ENCODE measurements at places on chromosomes 11 and 22.

DNA sequence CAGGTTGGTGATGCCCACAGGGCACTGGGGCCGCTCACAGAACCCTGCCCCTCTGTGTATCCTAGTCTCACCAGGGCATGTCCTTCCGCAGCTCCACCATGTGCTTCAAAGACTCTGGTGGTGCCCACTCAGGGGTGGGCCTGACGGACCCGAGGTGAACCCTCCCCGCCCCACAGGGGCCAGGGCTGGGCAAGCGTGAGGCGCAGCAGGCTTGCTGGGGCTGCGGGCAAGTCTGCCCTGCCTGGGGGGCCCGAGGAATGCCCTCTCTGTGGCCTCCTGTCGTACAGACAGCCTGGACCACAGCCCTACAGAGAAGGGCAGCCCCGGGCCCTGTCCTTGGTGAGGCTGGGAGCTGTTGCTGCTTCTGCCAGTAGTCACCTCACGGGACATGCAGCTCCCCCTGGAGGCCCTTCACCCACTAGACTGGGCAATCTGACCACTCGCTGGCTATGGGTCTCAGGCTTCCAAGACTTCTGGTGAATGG lies 40.2 kb downstream of the TBX1 start:
- no peak for DNase-seq

- no peak for DNase-seq
Measured at GRCh38 chr22:29987137-29987536, 93.1 kb upstream of the HORMAD2 start.

DNA sequence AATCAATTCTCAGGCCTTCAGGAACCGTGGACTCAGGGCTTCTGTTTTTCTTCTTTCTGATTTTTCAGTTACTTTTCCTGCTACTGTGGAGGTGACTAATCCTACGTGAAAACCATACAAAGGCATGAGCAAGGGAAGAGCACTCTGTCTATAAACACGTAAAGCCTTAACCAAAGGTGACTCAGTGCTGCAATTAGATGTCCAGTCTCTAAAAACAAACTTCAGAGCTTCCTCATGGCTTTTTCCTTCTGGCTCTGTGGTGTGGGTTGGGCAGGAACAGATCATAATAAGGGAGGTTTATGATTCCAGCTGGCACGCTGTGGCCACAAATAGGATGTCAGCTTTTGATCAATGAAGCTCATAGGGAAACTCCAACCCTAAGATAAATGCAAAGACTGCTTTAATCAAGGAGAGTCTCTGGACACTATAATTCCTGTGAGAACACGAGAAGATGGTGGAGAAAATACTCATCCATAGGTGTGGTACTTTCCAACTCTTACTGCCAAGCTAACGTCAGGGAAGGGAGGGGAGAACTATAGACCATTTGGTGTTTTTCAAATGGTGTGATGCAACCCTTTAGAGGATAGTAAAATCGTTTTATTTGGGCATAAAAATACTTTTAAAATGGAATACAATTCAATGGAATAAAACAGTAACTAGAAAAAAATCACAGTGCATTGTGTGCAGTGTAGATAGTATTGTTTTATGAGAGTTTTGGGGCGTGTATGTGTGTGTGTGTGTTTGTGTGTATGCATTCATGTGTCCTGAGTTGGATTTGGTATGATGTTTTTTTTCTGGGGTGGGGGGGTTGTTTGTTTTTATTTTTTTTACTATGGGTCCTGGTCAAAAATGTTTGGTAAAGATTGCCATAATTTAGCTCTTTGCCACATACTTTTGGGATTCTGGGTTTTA lies at the start of gene NXPE2:
TSS of gene NXPE2 (plus strand) at position 403 of the 912 bp plus-strand sequence. CDS start at position 452, 49 bp downstream.
- no peak for DNase-seq

- DNase-seq, result peak; percentile 38
Measured at GRCh38 chr22:22422629-22423112, 85.9 kb downstream of the ZNF280B start.

DNA sequence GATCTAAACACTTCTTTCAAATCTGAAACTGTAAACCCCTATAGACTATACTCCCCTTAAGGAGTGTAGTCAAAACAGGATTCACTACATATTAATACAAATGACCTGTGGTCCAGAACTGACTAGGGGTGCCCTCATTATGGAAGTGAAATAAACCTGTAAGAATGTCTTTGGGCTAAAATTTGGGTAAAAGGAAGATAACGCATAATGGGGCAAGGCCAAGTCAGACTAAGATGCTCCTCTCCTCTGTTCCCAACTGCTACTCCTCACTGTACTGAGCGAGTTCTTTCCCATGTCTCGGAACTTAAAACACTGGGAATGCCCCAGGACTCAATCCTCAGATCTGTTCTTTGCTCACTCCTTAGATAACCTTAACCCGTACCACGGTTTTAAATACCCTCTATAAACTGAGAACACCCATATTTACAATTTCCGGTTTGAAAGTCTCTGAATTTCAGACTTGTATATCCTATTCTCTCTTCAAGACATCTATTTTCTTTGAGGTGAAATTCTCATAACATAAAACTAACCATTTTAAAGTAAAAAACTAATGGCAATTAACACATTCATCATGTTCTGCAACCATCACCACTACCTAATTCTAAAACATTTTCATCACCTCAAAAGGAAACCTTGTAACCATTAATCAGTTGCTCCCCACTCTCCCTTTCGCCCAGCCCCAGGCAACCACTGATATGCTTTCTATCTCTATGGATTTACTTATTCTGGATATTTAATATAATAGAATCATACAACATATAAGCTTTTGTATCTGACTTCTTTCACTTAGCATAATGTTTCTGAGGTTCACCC lies 4.0 kb downstream of the THAP12 start:
- no peak for DNase-seq

- DNase-seq, result no peak
Measured at GRCh38 chr22:25762147-25762546, 20.2 kb downstream of the MYO18B start.
